Cardiac fibroblast (primary cell): ENCODE measurements at places on chromosomes 5 and 9.

GRCh38 chr9:108374626-108375025 lies 481.2 kb downstream of the ACTL7B start:
- no peak for DNase-seq

- peak; percentile 26 for DNase-seq
Measured at GRCh38 chr5:65778126-65778525, 56.1 kb downstream of the NLN start.

GRCh38 chr5:17079562-17079961 lies 137.9 kb upstream of the BASP1 start:
- peak; percentile 69 for DNase-seq

- peak; percentile 18 for DNase-seq
Measured at GRCh38 chr5:133421394-133421793, 190.9 kb downstream of the FSTL4 start.

- DNase-seq = no peak
Measured at GRCh38 chr5:73433982-73434342, 14.6 kb downstream of the FOXD1 start.

DNA sequence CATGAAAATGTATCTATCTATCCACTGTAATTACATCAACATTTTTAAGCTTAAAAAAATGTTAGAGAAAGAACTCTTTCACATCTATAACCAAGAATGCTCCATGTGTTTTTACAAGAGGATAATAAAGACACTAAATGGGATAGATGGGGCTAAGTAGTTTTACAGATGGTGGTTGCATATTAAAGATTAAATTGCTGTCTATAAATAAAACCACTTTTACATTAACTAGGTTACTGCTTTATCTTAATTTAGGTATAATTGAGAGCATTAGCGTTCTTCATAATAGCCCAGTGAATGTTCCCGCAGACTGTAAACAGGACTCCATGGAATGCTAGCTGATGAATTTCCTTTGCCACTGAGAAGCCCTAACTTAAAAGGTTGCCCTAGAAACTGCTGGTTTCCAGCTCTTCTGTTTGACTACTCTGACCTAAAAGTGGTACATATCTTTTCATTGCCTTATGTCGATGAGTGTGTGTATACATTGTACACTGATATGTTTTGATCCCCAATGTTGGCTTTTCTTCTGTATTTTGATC lies 117.9 kb downstream of the SGCD start:
- no peak for DNase-seq

DNA sequence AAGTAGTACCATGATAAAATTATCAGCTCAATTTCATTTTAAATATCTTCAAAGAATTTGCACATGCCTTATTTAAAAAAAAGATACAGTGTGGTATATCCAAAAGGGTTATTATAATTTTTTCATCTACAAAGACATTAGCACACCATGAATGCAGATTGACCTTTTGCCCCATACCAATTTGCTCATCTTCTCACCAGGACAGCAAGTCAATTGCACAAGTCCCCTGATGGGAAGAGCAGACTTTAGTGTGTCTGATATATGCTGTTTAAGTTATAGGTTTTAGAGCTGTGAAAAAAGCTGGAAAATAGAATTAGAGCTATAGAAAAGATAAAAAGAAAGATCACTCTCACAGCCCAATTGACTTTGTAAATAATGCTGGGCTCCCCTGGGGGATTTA lies 325.8 kb upstream of the CDH6 start:
- no peak for DNase-seq

DNA sequence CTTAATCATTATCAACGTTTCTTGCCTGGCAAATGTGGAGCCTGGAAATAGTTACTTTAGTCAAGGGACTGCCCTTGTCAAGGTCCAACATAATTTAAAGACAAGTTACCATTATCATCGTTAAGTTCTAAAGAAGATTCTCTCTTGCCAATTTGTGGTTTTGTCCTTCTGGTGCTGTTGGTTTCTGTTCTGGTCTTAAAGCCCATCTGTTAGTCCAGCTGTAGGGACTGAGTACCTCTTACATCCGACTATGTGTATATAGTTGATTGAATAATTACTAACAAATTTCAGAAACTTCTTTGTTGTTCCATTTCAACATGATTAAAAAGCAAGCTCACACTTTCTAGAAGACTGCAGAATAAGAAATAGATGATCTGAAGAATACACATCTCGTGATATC lies 1854.9 kb downstream of the MAT2B start:
- no peak for DNase-seq

DNA sequence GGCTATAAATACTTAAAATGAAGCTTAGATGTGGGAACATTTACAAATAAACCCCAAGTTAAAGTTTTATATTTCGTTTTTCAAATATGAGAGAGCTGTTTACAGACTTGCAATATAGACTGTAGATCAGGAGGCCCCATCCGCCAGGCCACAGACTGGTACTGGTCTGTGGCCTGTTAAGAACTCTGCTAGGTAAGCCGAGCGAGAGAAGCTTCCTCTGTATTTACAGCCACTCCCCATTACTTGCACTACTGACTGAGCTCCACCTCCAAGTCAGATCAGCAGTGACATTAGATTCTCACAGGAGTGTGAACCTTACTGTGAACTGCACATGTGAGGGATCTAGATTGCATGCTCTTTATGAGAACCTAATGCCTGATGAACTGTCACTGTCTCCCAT lies 561.4 kb upstream of the FAM174A start:
- no peak for DNase-seq

- DNase-seq = no peak
Measured at GRCh38 chr5:1140818-1141189, 28.9 kb upstream of the SLC12A7 start.

DNA sequence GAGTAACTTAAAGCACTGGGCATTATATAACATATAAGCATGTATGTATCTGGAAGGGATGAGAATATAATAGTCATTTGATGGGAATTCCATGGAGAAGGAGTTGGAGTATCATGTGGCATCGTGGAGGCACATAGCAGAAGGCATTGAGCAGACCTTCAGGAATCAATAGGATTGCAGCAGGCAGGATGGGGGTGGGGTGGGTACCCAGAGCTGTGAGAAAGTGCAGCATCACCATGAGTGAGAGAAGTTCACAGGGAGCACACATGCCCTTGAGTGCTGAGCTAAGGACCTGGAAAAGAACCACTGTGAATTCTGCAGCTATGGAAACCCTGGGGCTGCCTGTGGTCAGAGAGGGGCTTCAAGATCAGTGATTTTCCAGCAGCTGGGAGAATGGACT lies 57.3 kb downstream of the MED10 start:
- DNase-seq = no peak
